ENCODE measurements at places on chromosomes 16 and 17. TPM values are rescaled to one million over a fixed set of nuclear protein-coding genes. Genes with fewer than 3 reads are reported as not detected.
A peak's percentile ranks its signal among the peaks of the same experiment; 100 is the strongest.

WSCD1 gene
- total RNA-seq: not detected

KRTAP4-1 gene
- total RNA-seq: not detected

OTOA gene
- not detected for total RNA-seq

- peaks cover 2% of the 10 kb centered on the region for H3K27me3 ChIP-seq
- DNase-seq: peak; percentile 24
- H3K36me3 ChIP-seq: peaks cover 7% of the 10 kb centered on the region
- H3K27ac ChIP-seq: 0 out of 2 replicates have a peak overlapping the region, but pooled peaks have one; percentile 0
- H3K4me3 ChIP-seq: peak overlapping the region; percentile 40
These were observed 212.3 kb downstream of the ZNF423 start for GRCh38 chr16:49643429-49644144.

DNA sequence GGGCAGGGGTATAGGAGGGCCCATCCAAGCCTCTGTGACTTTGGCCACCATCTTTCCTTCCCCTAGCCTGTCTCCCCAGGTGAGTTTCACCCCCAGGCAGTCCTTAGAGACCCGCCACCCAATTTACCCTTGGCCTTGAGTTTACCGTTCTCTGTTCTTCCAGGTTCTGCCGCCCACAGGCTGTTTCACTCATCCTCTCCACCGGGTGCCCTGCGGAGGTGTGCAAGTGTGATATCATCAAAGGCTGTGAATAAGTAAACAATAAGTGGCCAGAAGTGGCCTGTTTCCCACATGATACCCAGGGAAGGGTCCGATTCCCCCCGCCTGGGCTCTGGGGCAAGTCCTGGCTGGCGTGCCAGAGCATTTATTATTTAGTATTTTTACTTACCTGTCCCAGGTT, 15.1 kb upstream of the TLCD3B start:
- H3K4me3 ChIP-seq: no peak overlapping the region
- peaks cover 8% of the 10 kb centered on the region for H3K4me1 ChIP-seq
- H3K27ac ChIP-seq: no peak overlapping the region
- H3K36me3 ChIP-seq: no peaks in the 10 kb centered on the region

DNA sequence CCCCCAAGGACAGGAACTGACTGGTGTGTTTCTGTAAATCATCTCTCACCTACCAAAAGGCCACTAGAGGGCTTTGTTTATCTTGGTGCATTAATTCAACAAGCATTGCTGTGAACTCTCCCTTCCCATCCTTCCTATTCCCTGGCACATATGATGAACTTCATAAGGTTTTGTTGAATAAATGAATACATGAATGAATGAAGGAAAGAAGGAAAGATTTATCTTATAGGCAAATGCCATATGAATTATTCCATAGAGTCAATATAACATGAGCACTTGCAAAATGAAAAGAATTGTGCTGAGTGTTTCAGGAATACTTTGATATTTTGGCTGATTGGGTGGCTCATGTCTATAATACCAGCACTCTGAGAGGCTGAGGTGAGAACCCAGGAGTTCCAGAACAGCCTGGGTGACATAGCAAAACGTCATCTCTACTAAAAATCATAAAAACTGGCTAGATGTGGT, 4.3 kb downstream of the SPDYE4 start:
- no peaks in the 10 kb centered on the region for H3K36me3 ChIP-seq
- DNase-seq: peak; percentile 26
- peaks cover 19% of the 10 kb centered on the region for H3K27me3 ChIP-seq

DNA sequence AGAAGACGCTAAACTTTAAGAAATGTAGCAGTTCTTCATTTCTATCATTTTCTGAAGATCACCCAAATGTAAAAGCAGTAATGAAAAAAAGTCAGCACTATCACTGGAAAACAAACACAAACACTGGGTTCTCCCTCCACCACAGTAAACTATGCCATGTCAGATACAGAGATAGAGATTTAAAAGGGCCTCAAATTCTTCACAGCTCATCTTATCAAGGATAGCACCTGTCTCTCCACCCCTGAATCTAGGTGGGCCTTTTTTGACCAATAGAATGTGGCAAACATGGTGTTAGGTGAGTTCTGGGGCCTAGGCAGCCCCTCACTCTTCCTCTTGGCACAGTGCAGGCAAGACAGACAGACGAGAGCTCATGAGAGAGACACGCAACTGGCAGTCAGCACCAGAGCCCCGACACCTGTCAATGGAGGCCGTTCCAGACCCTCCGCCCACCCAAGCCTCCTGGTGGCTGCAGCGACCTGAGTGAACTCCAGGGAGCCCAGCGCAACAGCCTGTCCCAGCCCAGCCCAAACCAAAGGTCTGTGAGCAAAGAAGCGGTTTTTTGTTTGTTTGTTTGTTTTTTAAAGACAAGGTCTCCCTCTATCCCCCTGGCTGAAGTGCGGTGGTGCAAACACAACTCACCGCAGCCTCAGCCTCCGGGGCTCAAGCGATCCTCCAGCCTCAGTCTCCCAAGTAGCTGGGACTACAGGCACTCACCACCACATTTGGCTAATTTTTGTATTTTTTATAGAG, 79.8 kb downstream of the TBC1D16 start:
- H3K27ac ChIP-seq: no peak overlapping the region
- H3K4me3 ChIP-seq: no peak overlapping the region
- no peaks in the 10 kb centered on the region for H3K36me3 ChIP-seq
- H3K27me3 ChIP-seq: no peaks in the 10 kb centered on the region
